ENCODE measurements at places on chromosomes 11 and 22.

DNA sequence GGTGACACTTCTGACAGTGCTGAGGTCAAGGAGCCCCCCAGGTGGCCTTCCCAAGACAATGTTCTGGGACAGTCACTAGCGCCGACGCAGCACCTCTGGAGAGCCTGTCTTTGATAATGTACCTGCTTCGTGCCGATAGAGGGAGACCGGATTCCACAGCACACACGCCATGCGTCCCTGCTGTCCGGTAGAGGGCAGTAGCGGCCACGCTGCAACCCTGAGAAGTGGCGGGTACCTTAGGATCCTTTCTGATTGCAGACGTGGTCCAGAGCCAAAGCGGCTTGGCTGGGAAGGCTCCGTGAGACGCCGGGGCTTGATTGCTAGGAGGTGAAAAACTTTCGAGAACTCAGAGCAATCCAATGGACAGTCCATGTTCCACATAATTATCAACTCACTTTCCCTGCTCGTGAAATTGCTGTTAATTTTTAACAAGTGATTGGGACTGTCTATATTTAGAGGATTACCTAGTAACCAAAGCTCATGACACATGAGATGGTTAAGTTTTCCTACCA is 11.4 kb upstream of the BARX2 start:
- DNase-seq: peak; percentile 86

GRCh38 chr11:9380773-9381172 is 3.7 kb upstream of the IPO7 start:
- DNase-seq: no peak

- no peak for DNase-seq
Observed at GRCh38 chr11:32302826-32303225, 132.5 kb downstream of the WT1 start.

DNA sequence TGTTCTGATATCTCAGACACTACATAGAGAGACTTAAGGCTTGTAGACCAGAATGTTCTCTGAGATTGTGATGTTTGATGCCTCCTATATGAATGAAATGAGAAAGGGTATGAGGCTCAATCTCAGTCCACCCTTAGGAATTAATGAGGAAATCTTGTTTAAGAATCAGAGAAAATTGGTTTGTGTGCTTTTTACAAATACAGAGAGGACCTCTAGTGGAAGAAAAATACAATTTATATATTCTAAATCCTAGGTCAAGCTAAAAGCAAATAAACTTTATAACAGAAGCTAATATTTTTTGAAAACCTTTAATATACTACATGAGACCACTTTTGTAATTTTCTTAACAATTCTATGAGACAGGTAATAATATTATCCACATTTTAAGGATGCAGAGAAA is 5.0 kb upstream of the OR52H1 start:
- no peak for DNase-seq

GRCh38 chr11:85052636-85053035 is 574.5 kb downstream of the DLG2 start:
- no peak for DNase-seq

Measured in stimulated activated CD8-positive, alpha-beta memory T cell treated with anti-CD3 and anti-CD28 coated beads, Interleukin-4, amount 100 ng/mL, for 48 hours (primary cell).